Astrocyte (in vitro differentiated cells and primary cell): ENCODE measurements at places on chromosomes 3 and 15. TPM values are rescaled to one million over a fixed set of nuclear protein-coding genes. Genes with fewer than 3 reads are reported as not detected.

DNA sequence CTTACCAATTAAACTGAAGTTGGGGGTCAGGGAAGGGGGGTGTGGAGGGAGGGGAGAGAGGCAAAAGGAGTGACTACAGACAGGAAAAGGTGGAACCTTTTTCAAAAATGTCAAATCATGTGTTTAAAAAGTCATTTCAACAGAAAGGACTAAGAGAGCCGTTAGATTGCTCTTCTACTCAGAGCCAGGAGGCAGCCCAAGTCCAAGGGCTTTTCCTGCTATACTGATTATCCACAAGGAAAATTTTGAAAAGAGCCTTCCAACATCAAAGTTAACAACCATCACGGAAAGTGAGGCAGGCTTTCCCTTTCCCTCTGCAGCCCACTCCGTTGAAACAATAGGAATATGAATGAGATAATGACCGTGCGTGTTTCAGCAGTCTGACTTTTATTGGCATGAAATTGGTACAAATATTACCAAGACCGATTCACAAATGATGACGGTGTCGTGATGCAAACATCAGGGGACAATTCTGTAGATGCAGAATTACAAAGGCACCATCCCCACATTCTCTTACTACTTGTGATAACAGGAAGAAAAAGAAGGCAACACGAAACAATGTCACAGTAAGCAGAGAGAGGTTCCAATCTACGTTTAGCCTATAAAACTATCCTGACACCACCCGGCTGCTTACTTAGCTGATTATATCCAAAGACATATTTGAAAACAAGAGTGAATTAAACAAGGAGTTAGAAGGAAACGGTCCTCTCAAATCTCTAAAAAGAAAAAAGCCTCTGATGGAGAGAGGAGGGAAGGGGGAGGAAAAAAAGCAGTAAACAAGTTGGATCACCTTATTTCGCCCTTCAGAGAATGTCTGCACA lies 453.7 kb downstream of the FOXP1 start:
- peak; percentile 49 for DNase-seq
- peak overlapping the region; percentile 69 for H3K4me3 ChIP-seq
- peaks cover 53% of the 10 kb centered on the region for H3K4me1 ChIP-seq
- H3K27ac ChIP-seq, result peak overlapping the region; percentile 92
- H3K27me3 ChIP-seq, result no peaks in the 10 kb centered on the region
- H3K36me3 ChIP-seq, result no peaks in the 10 kb centered on the region

GRCh38 chr15:45389351-45389750 lies 11.0 kb upstream of the GATM start:
- peaks cover 16% of the 10 kb centered on the region for H3K27me3 ChIP-seq
- H3K4me1 ChIP-seq, result no peaks in the 10 kb centered on the region
- H3K36me3 ChIP-seq, result no peaks in the 10 kb centered on the region
- DNase-seq, result no peak
- no peak overlapping the region for H3K27ac ChIP-seq

GRCh38 chr15:78841891-78842290 lies 30.6 kb upstream of the ADAMTS7 start:
- no peak for DNase-seq
- no peaks in the 10 kb centered on the region for H3K36me3 ChIP-seq

DNA sequence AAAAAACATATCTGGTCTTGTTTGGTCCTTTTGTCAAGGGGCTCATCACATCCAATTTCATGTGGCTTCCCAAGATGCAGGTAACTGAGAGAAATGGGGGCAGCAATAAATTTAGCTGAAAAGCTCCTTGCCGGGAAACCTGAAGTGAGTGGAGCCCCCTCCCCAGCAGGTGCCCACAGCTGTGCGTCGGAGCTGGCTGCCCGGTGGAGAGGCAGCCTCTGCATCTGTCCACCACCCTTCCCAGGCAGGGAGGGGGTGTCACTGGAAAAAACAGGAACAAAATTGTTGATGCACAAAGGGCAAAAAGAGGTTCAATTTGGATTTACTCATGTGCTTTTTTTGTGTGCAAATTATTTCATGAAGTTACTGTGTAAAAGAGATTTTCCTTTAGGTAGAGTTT lies 249.4 kb upstream of the LYSMD4 start:
- no peak overlapping the region for H3K27ac ChIP-seq
- peaks cover 12% of the 10 kb centered on the region for H3K4me1 ChIP-seq
- DNase-seq, result no peak
- H3K27me3 ChIP-seq, result no peaks in the 10 kb centered on the region

GRCh38 chr15:54424171-54424570 lies 445.9 kb downstream of the UNC13C start:
- no peak overlapping the region for H3K27ac ChIP-seq
- DNase-seq, result no peak
- no peaks in the 10 kb centered on the region for H3K4me1 ChIP-seq

TRH gene
- 0.14 TPM in 1 of 2 replicates, not detected in the other for total RNA-seq

GRCh38 chr15:66051833-66052232 lies 182.5 kb downstream of the RAB11A start:
- H3K27ac ChIP-seq, result no peak overlapping the region
- no peaks in the 10 kb centered on the region for H3K4me1 ChIP-seq
- no peak for DNase-seq
- H3K27me3 ChIP-seq, result peaks cover 16% of the 10 kb centered on the region
- no peaks in the 10 kb centered on the region for H3K36me3 ChIP-seq
- H3K4me3 ChIP-seq, result no peak overlapping the region

- no peaks in the 10 kb centered on the region for H3K4me1 ChIP-seq
- no peak overlapping the region for H3K4me3 ChIP-seq
- no peaks in the 10 kb centered on the region for H3K36me3 ChIP-seq
- no peaks in the 10 kb centered on the region for H3K27me3 ChIP-seq
- H3K27ac ChIP-seq, result no peak overlapping the region
Measured at GRCh38 chr3:117367861-117368260, 658.3 kb downstream of the TUSC7 start.

- peaks cover 31% of the 10 kb centered on the region for H3K27me3 ChIP-seq
- H3K4me1 ChIP-seq, result no peaks in the 10 kb centered on the region
- H3K27ac ChIP-seq, result no peak overlapping the region
- no peak for DNase-seq
- no peaks in the 10 kb centered on the region for H3K36me3 ChIP-seq
Measured at GRCh38 chr3:24490151-24490550, 4.5 kb downstream of the THRB start.

GRCh38 chr3:171865191-171865865 lies 22.2 kb downstream of the TMEM212 start:
- peaks cover 9% of the 10 kb centered on the region for H3K4me1 ChIP-seq
- DNase-seq, result no peak
- H3K4me3 ChIP-seq, result no peak overlapping the region
- H3K36me3 ChIP-seq, result no peaks in the 10 kb centered on the region
- no peak overlapping the region for H3K27ac ChIP-seq

FSIP1 gene
- 0.77 and 0.84 TPM in 2 replicates for total RNA-seq

PPP1R14D gene
- total RNA-seq, result not detected in 2 replicates

DNA sequence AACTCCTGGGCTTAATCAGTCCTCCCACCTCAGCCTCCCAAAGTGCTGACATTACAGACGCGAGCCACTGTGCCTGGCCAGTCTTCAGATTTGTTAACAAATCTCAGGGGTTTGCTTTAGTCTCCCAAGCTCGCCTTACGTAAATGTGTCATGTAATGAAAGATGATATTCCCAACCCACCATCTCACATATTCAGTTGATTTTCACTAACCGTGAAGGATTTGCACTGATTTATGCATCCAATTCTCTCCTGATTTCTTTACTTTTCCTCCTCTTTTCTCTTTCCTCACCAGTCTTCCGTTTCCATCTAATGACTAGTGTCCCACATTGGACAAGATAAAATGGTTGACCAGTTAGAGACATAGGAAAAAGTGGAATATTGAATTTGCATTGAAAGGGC lies 72.6 kb downstream of the TCF12 start:
- H3K27ac ChIP-seq, result no peak overlapping the region
- H3K36me3 ChIP-seq, result peaks cover 7% of the 10 kb centered on the region
- no peak overlapping the region for H3K4me3 ChIP-seq
- H3K27me3 ChIP-seq, result no peaks in the 10 kb centered on the region
- DNase-seq, result no peak
- H3K4me1 ChIP-seq, result peaks cover 4% of the 10 kb centered on the region

CPN2 gene
- not detected in 2 replicates for total RNA-seq

GRCh38 chr3:39524107-39524506 lies 56.6 kb downstream of the MOBP start:
- no peaks in the 10 kb centered on the region for H3K4me1 ChIP-seq
- no peak overlapping the region for H3K27ac ChIP-seq
- no peak overlapping the region for H3K4me3 ChIP-seq

- H3K4me1 ChIP-seq, result no peaks in the 10 kb centered on the region
- DNase-seq, result no peak
- no peak overlapping the region for H3K4me3 ChIP-seq
- H3K27ac ChIP-seq, result no peak overlapping the region
- peaks cover 25% of the 10 kb centered on the region for H3K36me3 ChIP-seq
- no peaks in the 10 kb centered on the region for H3K27me3 ChIP-seq
Measured at GRCh38 chr3:149515249-149515648, 40.8 kb downstream of the TM4SF4 start.

DNA sequence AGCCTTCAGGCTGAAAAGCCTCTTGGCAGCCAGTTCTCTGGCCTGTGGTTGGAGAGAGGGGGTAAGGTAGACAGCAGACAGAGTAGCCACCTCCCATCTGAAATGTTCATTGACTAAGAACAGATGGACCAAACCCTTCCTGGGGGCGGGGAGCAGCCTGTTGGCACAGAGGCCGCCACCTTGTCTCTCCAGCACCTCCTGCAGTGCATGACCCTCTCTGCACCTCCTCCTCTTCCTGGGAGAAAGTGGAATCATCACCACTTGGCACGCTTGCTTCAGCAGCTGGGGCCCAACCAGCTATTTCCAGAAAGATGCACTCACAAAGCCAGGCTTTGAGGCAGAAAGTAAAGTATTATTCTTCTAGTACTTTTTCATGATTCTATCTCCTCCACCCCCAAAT lies 313.4 kb upstream of the CHRM5 start:
- no peak overlapping the region for H3K4me3 ChIP-seq
- no peaks in the 10 kb centered on the region for H3K4me1 ChIP-seq
- no peaks in the 10 kb centered on the region for H3K27me3 ChIP-seq
- H3K36me3 ChIP-seq, result no peaks in the 10 kb centered on the region
- no peak overlapping the region for H3K27ac ChIP-seq
- no peak for DNase-seq

- no peak overlapping the region for H3K27ac ChIP-seq
- H3K36me3 ChIP-seq, result no peaks in the 10 kb centered on the region
- no peak overlapping the region for H3K4me3 ChIP-seq
- no peak for DNase-seq
- no peaks in the 10 kb centered on the region for H3K4me1 ChIP-seq
Measured at GRCh38 chr3:78087134-78087533, 1047.2 kb downstream of the ROBO2 start.

DNA sequence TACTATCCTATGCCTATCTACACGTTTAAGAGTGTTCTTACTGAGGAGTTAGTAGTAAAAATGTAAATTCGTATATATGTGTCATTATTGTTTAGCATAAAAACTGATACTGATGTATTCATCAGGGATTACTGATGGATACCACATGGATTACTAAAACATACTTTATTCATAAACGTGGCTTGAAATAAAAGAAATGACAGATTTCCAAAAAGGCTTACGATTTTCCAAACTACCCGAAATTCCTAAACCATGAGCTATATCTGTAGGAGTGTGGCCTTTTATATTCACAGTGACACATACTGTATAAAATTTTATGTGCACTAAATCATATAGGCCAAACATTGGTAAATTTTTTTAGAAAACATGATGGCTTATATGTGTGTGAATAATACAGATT lies 6.9 kb downstream of the TSC22D2 start:
- H3K27me3 ChIP-seq, result no peaks in the 10 kb centered on the region
- DNase-seq, result peak; percentile 47
- peak overlapping the region; percentile 75 for H3K27ac ChIP-seq
- peak overlapping the region; percentile 97 for H3K4me3 ChIP-seq
- H3K4me1 ChIP-seq, result peaks cover 25% of the 10 kb centered on the region
- H3K36me3 ChIP-seq, result no peaks in the 10 kb centered on the region

ASB7 gene
- 13.5 and 14.4 TPM in 2 replicates for total RNA-seq

- H3K27ac ChIP-seq, result no peak overlapping the region
- no peak for DNase-seq
- no peaks in the 10 kb centered on the region for H3K36me3 ChIP-seq
- peaks cover 13% of the 10 kb centered on the region for H3K4me1 ChIP-seq
- H3K4me3 ChIP-seq, result no peak overlapping the region
Measured at GRCh38 chr15:80169768-80170357, 17.1 kb downstream of the FAH start.

SIDT1 gene
- not detected in 2 replicates for total RNA-seq

- no peak overlapping the region for H3K4me3 ChIP-seq
- no peak for DNase-seq
- H3K36me3 ChIP-seq, result no peaks in the 10 kb centered on the region
- no peak overlapping the region for H3K27ac ChIP-seq
- no peaks in the 10 kb centered on the region for H3K27me3 ChIP-seq
Measured at GRCh38 chr15:60945196-60945595, 283.9 kb downstream of the RORA start.

GRCh38 chr3:159953325-159954085 lies 35.1 kb upstream of the IL12A start:
- no peaks in the 10 kb centered on the region for H3K27me3 ChIP-seq
- H3K27ac ChIP-seq, result no peak overlapping the region
- DNase-seq, result no peak
- H3K4me3 ChIP-seq, result no peak overlapping the region

DNA sequence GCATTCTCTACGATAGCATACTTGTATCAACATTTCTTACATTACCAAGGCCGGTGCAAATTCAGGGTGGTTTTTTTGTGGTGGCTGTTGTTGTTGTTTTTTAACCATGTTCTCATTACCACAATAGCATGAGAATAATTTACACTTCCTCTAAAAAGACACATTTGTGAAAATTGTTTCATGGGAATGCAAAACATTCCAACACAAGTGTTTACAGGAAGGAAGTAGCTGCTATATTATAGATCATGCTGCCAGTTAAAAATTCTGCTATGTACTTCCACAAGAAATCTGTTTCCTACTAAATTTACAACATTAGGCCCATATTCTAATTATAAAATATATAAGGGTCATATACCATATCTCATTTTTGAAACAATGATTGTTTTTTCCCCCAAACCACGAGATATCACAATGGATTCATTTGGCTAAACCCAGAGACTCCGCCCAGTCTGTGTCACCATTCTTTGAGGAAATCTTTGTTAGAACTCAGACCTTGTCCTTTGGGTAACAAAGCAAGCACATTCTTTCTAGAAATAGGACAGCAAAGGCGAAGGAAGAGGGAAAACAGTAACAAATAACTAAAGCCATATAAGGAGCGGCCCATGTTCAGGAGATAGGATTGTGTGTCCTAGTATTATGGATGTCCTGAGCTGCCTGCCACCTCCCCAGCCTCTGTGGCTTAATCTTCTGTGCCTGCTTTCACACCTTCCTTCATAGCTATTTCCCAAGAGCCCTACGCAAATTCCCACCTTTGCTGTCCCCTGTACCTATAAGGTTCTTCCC lies 60.1 kb downstream of the UACA start:
- H3K36me3 ChIP-seq, result peaks cover 3% of the 10 kb centered on the region
- peak overlapping the region; percentile 80 for H3K27ac ChIP-seq
- H3K4me3 ChIP-seq, result peak overlapping the region; percentile 52
- DNase-seq, result peak; percentile 29
